ENCODE measurements at places on chromosomes 2 and 18.

GRCh38 chr2:64470766-64471295 lies 16.9 kb downstream of the LGALSL start:
- DNase-seq: no peak

- DNase-seq: no peak
Observed at GRCh38 chr2:11473659-11474433, 7.9 kb upstream of the E2F6 start.

- DNase-seq: no peak
Observed at GRCh38 chr2:122307763-122308162, 552.3 kb downstream of the TSN start.

DNA sequence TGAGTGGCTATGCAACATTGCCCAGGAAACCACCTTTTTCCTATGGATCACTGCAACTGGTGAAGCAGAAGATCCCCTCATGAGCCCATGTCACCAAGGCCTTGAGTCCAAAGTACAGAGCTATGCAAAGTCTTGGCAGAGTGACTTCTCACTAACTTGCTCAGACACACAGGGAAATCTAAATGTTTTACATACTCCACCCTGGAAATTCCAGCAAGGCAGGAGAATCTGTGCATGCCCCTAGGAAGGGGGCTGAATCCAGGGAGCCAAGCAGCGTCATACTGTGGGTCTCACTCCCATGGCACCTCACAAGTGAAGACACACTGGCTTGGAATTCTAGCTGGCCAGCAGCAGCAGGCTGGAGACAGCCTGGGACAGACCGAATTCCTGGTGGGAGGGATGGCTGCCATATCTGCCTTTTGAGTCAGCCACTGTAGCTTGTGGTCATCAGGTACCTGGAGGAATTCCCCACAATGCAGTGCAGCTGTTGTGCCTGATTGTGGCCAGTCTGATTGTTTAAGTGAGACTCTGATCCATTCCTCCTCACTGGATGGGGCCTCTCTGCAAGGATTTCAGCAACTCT lies 1817.4 kb downstream of the SUCLG1 start:
- no peak for DNase-seq

GRCh38 chr18:42184685-42185477 lies 229.8 kb downstream of the PIK3C3 start:
- DNase-seq: no peak

- DNase-seq: no peak
Observed at GRCh38 chr18:61926532-61926931, 33.7 kb upstream of the RNF152 start.

DNA sequence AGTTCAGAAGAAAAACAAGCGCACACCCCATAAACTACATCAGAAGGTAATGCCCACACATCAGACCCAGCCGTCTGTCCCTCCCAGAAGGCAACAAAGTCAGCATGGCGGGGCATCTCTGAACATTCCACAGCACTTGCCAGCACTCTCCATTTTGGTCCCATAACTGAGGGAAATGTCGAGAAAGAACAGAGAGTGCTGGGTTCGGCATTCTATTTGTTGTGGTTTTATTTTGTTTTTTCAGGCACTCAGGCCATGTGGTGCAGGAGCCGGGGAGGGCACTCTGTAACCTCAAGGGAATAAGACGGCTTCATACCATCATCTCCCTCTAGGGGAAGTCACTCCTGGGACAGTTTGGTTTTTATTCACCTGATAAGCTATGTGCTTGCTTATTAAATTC lies 156.0 kb downstream of the SEPTIN10 start:
- DNase-seq: no peak

- no peak for DNase-seq
Observed at GRCh38 chr18:3380384-3380961, 69.5 kb upstream of the TGIF1 start.

DNA sequence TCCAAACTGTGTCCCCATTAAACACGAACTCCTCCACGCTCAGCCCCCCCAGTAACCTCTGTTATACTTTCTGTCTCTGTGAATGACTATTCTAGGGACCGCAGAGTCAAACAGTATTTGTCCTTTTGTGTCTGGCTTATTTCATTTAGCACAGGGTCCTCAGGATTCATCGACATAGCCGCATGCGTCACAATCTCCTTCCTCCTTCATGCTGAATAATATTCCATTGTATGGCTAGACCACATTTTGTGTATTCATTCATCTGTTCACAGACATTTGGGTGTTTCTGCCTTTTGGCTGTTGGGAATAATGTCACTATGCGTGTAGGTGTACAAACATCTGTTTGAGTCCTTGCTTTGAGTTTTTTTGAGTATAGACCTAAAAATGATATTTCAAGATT lies 80.9 kb downstream of the SH3RF3 start:
- no peak for DNase-seq

- no peak for DNase-seq
Observed at GRCh38 chr2:167100506-167100905, 212.2 kb downstream of the XIRP2 start.

DNA sequence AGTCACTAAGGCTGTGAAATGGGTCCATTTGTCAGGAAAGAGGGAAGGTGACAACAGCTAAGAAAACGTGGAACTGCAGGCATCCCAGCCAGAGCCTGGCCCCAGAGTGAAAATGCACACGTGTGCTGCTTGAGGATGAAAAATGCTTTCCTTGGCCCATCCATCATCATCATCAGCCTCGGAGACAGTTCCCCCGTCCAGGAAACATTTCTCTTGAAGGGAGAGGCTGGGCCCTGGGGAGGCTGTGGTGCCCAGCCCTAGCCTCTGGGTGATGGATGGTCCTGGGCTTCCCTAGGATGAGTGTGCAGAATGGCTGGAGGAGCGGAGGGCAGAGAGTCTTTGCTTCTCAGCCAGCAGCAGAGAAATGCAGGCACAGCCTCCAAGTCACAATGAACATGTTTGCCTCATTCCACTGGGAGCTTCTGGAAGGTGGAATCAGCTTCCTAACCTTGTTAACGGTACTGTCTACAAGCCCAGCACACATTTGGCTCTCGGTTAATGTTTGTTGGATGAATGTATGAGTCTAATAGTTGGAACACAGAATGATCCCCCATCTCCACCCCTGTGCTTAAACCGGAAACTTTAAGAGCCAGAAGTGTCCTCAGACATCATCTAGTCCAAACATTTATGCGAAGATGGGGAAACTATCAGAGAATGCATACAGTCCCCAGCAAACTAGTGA lies 164.0 kb downstream of the RDH14 start:
- no peak for DNase-seq

GRCh38 chr2:105487142-105488069 lies 88.6 kb upstream of the FHL2 start:
- DNase-seq: no peak

DNA sequence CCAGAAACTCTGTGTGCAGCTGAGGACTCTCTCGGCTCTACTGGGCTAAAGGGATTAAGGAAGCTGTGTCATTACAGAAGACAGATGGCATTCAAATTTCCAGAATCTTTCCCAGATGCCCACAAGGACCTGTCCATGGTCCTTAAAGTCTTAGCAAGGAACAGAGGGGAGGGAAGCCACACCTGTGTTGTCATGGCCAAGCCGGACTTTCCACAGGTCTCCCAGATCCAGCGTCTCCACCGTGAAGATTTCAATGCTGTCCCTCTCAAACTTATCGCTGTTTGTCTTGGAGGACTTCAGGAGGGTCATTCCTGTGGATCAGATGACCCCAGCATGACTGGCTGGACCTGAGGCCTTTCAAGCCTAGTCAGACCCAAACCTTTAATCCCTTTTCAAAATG lies 114.5 kb downstream of the LOXHD1 start:
- no peak for DNase-seq
